Stimulated activated CD8-positive, alpha-beta memory T cell treated with anti-CD3 and anti-CD28 coated beads, Interleukin-2, amount 100 ng/mL, for 1 hour (primary cell): ENCODE measurements at places on chromosomes 2 and 18.

- DNase-seq, result no peak
Measured at GRCh38 chr2:5695654-5696403, 3.6 kb downstream of the SOX11 start.

GRCh38 chr2:42569883-42570282, 1.5 kb downstream of the MTA3 start:
- DNase-seq, result no peak

DNA sequence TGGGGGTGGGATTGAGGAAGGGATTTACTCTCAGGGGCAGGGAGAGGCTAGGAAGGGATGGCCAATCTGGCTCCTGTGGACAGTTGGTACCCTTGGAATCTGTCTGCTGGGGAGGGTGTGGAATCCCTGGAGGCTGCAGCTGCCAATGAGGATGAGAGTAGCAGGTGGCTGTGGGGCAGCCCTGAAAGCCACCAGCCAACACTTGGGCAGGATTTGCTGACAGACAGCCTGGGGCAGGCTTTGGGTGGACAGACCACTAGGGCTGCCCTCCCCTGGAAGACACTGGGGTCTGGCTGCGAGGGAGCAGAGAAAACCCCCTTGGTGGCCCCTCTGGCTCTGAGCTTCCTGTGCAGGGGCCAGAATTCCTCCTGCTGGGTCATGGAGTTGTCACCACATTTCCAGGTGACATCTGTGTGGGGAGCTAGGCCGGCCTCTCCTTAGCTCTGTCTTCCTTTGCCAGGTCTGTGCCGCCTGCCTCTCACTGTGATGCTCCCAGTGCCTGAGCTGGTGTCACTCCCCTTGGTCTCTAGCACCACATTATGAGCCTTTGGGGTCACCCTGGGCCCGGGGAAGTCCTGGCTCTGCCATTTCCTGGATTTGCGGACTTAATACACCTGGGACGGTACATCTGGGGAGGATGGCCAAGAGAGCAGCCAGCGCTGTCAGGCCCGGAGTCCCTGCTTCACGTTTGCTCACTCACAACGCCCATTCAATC, 13.4 kb upstream of the ARHGEF4 start:
- DNase-seq, result no peak

DNA sequence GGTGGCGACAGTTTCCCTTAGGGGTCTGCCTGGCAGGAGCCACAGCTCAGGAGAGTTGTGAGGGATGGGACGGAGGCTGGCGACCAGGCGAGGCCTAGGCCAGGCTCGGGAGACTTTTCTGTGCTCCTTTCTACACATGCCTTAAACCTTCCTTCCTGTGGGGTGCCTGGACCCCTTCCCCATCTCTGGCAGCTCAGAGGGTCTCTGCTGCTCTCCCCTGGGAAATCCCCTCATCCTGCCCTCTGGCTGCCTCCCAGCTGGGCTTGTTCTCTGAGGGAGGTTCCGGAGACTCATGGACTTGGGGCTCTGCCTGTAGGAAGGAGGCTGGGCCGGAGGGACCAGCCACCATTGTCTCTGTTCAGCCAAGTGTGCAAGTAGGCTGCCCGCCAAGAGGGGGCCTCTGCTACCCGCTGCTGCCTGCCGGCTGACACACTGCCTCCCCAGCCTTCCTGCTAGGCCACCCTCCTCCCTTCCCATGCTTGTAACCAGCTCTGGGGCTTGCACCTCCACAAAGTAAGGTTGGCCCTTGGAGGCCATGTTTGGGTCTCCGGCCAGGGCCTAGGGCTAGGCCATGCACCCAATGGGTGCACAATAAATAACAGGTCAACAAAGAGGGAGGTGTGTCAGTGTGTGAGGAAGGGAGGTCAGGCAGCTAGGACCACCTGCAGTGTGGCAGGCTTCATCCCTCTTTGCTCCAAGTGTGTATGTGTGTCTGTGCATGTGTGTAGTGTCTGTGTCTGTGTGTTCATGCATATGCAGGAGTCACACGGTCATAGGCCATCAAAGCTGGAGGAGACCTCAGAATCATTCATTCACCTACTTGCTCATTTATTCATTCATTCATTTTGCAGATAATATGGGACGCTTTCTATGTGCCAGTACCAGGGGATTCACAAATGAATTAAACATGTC, 28.8 kb downstream of the PSD4 start:
- DNase-seq, result no peak

GRCh38 chr18:24678107-24678506, 217.7 kb downstream of the HRH4 start:
- no peak for DNase-seq

DNA sequence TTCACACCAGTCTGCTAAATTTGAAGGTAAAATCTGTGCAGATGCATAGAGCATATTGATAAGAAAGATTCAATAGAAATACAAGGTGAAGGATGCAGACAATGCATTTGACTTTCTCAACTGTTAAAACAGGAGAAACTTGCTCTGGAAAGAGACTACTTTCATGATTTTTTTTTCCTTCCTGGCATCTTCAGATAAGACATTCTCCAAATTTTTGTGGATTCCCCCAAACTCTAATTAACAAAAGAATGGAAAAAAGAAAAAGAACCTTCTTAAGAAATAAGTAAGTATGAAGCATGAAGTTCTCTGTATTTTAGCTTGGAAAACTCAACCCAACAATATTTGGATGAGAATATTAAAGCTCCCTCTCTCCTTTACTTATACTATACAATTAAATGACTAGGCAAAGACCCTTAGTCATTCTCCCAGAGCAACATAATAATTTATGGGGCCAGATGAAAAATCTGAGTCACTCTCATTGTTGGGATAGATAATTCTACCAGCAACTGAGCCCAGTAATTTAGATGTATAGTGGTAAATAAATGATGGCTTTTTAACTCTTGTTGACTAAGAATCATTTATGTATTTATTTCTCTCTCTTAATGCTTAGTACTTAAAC, 298.7 kb upstream of the COL3A1 start:
- no peak for DNase-seq

DNA sequence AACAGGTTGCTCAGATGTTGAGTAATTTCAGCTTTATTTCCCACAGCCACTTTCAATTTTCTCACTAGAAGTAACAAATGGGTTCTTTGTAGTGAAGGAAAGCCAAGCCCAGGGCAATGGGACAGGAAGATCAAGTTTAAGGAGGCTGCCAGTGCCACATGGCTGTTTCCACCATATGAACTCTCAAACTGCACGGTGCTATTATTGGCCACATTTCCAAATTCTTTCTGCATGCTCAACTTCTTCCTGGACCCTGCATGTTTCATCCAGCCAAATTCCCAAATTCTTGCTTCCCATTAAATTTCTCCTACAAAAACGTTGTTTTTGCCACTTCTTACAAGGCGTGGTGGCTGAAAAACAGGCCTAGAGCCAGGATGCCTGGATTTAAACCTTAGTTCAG, 193.3 kb upstream of the SPHKAP start:
- no peak for DNase-seq

DNA sequence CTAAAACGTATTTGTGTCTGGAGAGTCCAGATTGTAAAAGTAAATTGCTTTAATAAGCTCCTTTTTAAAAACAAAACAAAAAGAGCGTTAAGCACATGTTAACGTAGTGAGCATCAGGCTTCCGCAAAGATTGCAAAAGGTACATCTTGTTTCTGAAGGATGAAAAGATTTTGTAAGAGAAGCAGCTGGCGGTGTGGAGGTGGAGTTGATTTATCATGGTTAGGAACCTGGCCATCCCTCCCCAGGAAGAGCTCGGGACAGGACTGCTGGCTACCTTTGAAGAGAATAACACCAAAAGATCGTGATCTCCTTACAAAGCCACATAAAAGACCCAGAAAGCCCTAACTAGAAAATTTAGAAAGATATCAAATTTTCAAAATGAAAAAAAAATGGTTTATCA, 132.2 kb downstream of the DNER start:
- DNase-seq, result no peak

DNA sequence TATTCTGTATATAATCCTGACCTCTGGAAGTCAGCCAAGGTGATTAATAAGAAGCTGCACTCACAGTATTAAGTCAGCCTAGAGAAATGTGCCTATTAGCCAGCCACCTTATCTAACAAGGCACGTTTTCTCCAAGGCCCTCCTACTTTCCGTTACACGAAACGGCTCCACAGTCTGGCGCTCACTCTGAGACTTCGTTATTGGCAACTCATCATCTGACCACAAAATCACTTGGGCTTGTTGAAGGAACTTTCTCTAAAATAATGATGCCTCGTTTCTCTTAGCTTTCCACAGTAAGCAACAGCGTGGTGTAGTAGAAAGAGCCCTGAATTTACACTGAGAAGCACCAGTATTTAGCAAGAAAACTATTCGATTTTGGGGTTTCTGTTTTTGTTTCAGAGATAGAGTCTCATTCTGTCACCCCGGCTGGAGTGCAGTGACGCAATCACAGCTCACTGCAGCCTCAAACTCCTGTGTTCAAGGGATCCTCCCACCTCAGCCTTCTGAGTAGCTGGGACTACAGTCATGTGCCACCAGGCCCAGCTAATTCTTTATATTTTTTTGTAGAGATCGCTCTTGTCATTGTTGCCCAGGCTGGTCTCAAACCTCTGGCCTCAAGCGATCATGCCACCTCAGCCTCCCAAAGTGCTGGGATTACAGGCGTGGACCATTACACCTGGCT, 53.6 kb upstream of the SLC14A1 start:
- peak; percentile 40 for DNase-seq

- peak; percentile 14 for DNase-seq
Measured at GRCh38 chr2:118881490-118882129, 34.2 kb upstream of the EN1 start.

DNA sequence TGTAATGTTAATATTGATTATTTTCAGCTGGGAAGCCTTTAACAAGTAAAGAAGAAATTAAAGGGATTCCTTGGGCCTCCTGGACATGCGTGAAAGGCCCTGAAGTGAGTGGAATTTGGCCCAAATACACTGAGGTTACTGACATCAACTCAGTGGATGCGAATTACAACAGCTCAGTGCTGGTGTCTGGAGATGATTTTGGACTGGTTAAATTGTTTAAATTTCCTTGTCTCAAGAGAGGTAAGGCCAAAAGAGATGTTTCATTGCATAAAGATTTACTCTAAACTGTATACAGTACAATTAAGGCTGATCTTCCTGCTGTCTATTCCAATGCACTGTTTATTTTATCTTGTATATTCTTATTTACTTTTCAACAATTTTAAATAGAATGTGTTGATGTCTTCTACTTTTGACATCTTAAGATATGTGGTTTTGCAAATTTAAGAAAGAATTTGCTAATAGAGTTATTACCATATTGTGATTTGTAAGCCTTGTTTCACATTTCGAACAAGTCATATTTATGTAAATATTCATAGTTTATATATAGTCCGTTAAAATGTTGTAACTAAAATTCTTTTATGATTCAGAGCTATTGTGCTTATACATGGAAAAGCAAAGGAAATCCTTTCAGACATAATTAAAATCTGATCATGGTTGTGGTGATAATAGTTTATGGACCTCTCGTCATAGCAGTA, 130.3 kb downstream of the EML6 start:
- DNase-seq, result no peak
